ENCODE measurements at places on chromosomes 2 and 18. TPM values are rescaled to one million over a fixed set of nuclear protein-coding genes. Genes with fewer than 3 reads are reported as not detected.

- DNase-seq: no peak
Observed at GRCh38 chr2:124837496-124837895, 812.4 kb downstream of the CNTNAP5 start.

DNA sequence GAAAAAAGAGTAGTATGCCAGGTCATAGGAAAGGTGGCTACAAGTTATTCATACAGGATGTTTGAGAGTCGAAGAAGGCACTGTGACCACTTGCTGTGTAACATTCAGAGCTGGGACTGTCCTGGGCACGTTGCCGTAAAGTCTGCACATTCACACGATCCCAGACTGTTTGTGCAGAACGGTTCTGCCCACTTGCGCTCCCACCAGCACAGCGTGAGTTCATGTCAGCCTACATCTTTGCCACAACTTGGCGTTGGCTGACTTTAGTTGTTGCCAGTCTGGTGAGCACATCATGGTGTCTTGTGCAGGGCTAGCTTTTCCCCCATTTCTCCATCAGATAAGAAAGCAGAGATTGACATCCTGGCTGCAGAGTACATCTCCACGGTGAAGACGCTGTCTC lies 7.0 kb downstream of the ING5 start:
- DNase-seq: no peak

DNA sequence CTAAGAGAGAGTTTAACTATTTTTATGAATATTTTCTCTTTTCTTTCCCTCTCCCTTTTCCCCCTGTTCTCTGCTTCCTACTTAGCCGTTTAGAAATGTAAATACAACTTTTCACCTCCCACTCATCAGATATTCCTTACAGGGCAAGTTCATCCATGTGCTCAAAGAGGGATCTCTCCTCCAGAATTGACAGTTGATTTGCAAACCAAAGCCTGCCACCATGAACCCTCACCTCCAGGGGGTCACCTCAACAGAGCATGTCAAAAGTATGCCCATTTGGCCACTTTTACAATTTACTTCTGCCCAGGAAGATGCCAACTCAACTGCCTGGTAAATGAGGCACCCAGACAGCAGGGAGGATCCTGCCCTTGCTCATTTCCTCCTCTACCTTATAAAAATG lies 149.2 kb upstream of the GYPC start:
- DNase-seq: no peak

- no peak for DNase-seq
Observed at GRCh38 chr2:239211396-239212094, 189.3 kb downstream of the HDAC4 start.

DNA sequence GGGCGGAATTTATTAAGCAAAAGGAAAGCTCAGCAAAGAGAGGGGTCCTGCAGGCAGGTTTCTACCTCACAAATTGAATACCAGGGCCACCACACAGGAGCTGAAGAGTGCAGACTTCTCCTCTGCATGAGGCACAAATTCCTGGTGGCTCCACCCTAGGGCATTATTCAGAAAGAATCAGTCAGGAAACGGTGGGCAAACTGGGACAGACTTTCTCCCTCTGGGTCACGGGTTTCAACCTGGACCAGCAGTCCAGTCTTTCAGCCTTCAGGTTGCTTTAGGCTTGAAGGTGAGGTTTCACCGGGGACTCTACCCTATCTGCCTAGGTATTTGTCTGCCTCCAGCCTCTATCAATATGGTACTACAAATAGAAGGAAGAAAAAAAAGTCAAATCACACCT lies 41.8 kb downstream of the ACSL3 start:
- DNase-seq: no peak

DNA sequence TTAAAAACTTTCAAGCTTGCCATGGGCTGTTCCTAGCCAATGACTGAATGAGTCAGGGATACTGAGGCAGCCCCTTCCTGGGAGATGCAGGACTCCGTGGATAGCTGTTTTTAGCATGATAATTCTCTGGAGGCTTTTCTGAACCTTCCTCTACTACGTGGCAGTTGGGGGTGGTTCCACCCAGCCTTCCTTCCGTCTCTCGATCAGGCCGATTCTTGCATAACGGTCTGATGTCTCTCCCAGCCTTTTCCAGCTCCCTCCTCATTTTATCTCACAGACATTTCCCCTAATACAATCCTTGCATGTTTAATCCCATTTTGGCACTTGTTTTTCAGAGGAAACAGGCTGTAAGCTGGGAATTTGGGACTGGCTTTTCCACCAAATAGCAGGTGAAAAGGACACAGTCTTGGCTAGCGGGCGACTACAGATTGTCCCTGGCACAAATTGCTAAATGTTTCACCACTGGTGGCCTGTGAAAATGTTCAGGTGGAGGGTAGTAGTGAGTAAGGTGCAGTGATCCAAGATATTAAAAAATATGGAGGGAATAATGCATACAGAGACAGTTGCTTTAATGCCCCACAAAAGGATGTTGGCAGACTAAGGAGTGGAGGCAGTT lies 21.0 kb upstream of the CTLA4 start:
- no peak for DNase-seq

DNA sequence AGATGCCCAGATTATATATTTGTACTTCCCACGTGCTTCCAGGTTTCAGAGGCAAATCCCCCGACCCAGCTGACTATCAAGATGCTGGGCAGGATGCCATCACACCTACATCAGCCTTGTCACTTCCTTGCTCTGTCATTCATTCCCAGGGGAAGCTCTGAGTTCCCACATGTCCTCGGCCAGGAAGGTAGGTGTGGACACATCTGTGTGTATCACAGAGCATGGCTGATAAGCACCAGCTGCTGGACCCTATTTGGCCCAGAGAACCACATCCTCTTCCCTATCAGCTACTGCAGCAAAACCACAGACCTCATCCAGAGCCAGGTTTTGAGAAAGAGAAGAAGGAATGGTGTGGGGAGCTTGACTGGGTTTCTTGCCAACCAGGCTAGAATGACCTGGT lies 31.9 kb upstream of the ITGA6 start:
- no peak for DNase-seq

- DNase-seq: no peak
Observed at GRCh38 chr2:15160201-15160991, 400.7 kb downstream of the NBAS start.

DNA sequence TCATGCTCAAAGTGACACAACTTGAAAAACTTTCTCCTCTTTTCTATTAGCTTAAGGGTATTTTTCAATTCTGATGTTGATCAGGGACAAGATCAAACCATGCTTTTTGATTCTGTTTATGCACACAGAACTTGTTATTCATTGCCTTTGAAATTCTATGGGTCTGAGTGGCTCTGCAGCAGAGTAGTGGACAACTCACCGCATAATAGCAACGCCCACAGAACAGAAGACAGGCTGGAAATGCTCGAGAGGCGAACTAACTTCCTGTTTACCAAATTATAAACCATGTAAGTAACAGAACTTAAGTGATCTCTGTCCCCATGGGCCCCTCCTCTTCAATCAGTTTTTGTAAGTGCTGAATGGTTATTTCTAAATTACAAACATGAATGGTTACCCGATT lies 131.2 kb downstream of the CBLN2 start:
- DNase-seq: no peak

- no peak for DNase-seq
Observed at GRCh38 chr18:75546964-75547363, 119.5 kb upstream of the SMIM21 start.

GRCh38 chr18:61639886-61640285 lies 252.9 kb downstream of the RNF152 start:
- no peak for DNase-seq

GRCh38 chr18:79528846-79529245 lies 133.1 kb downstream of the NFATC1 start:
- DNase-seq: no peak

GRCh38 chr2:42041377-42042127 lies 6.3 kb upstream of the PKDCC start:
- no peak for DNase-seq

DNA sequence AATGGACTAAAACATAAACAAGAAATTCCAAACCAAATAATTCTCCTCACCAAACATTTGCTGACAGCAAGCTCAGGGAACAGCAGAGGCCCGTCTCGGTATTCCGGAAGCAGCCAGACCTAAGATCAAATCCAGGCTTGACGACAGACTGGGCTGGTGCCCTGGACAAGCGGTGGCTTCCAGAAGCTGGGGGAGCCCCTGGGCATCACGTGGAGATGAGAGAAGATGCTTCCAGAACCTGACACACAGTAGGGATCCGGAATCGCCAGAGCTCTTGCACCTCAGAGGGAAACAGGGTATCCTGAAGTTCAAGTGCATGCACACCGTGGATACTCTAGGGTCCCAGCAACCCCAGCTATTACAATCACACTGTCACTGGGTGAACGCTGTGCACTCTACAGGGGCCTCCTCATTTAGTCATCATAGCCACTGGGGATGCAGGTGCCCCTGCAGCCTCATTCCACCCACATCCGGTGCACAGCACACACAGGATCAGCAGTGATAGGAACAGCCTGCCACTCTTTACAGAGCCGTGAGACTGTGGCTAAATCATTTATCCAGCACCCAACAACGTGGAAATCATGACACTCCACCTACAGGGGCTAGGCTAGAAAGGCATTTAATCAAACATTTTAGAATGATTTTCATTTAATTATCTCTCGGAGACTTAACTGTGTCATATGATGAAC lies 102.6 kb downstream of the HDAC4 start:
- no peak for DNase-seq

- no peak for DNase-seq
Observed at GRCh38 chr2:217661378-217661777, 341.4 kb downstream of the TNS1 start.

DNA sequence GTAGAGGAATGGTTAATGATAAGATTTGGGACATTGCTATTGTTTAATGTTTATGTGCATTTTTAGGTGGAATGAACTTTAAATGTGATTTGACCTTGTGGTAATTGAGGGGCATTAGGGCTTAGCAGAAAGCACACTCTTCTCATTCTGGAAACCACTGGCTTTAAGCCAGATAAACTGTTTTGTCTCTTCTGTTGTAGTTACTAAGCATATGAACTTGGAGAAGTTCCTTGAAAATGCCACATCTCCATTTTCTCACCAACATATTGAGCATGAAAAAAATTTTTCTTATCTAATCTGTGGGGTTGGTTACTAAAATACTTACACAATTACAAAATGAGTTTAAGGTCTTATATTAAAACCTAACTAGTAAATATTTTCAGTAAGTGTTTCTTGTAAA lies 70.8 kb upstream of the FSHR start:
- DNase-seq: no peak

DNA sequence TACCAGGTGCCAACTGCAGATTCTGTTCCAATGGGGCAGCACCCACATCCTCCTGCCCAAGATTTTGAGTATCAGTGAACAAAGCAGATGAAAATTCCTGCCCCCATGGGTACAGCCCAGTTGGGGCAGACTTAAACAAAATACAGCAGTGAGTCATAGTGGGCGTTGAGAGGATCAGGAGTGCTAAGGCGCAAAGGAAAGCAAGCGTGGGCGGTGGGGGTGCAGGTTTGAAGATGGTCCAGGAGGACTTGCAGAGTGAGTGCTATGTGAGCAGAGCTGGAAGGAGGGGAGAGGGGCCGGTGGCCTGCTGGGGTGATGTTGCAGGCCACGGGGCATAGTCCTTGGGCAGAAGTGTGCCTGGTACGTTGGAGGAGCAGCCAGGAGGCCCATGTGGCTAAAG lies 24.7 kb downstream of the STEAP3 start:
- no peak for DNase-seq

The SPC25 gene
- 11.7 TPM for total RNA-seq

The CNTNAP5 gene
- not detected for total RNA-seq

The HES6 gene
- 5.1 TPM for total RNA-seq

The VWA3B gene
- total RNA-seq: not detected

The IL36B gene
- not detected for total RNA-seq
